ENCODE measurements at places on chromosomes 1 and 21. TPM values are rescaled to one million over a fixed set of nuclear protein-coding genes. Genes with fewer than 3 reads are reported as not detected.

- DNase-seq, result no peak
Observed at GRCh38 chr1:40422630-40423263, 27.5 kb upstream of the ZFP69B start.

DNA sequence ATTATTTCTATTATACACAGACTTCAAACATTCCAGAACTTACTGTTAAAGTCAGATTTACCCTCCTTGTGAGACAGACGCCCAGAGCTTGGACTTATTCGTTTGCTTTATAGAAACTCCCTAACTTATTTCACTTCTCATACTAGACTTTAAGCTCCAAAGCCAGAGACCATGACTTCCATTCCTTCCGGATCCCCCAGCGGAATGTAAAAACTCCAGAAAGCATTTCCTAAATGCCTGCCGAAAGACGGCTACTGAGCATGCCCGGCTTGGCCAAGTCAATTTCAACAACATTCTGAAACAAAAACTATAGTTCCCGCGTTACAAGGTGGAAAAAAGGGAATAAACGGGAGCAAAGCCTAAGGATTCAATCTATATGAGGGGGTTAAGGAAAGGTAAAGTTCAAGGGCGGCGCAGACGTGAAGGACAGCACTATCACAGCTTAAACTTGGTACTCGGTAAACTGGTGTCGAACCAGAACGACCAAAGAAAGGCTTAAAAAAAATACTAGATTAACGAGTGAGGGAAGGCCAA lies 1.1 kb downstream of the USP48 start:
- peak; percentile 33 for DNase-seq

DNA sequence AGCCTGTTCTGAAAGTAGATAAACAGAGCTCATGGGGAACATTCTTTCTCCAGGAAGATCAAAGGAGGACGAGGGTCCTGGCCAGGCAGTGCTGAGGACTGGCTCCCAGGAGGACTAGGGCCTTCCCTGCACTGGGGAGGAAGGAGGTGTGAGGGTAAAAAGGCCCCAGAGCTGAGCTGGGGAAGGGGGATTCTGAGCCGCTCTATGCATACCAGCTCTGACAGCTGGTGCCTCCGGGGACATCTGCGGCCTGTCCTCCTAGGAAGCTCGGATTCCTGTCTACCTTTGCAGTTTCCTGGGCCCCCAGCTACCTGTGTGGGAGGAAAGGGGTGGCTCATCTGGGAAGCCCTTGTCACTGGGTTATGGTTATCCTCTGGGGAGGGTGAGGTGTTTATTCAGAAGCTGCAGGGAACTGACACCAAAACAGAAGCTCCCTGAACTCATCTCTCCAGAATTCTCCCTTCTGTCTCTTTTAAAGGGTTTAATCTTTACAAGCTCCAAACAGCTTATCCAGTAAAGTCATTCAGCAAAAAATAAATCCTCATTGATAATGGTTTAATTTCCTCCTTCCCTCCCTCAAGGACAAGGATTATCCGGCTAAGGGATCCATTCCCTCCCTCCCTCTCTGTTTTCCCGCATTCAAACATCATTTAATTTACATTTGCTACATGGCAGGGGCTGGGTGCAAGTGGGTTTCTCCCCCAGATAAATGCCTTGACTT lies 31.0 kb downstream of the NENF start:
- no peak for DNase-seq

The CFHR1 gene
- polyA plus RNA-seq, result 3.1 TPM

DNA sequence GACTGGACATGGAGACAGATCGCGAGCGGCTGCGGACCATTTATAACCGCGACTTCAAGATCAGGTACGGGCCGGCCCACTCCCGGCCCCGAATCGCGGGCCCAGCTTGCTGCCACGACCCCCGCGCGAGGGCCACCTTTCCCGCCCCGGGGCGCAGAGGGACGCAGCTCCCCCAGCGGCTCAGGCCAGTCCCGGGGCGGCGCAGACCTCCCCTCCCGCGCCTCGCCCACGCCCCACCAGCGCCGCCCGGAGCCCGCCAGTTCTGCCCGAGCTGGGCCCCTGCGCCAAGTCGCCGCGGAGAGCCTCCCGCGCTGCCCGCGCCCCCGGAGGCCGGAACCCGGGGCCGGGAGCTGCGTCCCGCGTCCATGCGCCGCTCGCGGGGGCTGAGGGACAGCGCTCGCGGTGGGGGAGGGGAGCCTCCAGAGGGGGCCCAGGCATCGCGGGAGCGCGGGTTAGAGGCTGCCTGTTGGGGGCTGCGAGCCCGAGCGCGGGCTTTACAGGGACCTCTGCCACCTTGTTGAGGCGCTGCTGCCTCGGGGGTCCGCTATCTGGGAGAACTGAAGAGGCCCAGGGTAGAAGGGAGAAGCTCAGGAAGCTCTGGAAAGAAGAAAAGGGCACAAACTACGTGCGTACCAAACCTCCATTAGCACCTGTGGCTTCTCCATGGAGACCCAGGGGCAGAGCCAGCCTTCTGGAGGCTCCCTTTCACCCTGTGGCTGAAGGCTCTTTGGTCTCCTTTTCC lies 698 bp downstream of the MOV10 start:
- DNase-seq, result peak; percentile 75

DNA sequence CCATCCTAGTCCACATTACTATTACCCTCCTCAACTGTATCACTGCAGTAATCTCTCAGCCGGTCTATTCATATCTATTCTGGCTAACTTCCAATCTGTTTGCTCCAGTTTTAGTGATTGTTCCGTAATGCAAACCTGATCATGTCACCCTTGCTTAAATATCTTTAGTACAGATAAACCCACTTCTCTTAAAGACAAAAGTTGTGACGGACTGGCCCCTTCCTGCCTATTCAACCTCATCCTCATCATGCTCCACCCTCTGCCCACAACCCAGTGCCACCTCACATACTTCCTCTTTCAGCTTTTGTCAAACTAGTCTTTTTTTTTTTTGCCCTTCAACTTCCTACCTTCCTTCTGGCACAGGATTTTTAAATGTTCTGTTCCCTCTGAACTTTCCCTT lies 2.8 kb upstream of the C1orf162 start:
- no peak for DNase-seq

- DNase-seq, result no peak
Observed at GRCh38 chr1:247797518-247797917, 26.4 kb downstream of the OR14A16 start.

GRCh38 chr1:229089586-229090208 lies 181.2 kb upstream of the RAB4A start:
- DNase-seq, result no peak
